ENCODE measurements at places on chromosomes 11 and 22.

DNA sequence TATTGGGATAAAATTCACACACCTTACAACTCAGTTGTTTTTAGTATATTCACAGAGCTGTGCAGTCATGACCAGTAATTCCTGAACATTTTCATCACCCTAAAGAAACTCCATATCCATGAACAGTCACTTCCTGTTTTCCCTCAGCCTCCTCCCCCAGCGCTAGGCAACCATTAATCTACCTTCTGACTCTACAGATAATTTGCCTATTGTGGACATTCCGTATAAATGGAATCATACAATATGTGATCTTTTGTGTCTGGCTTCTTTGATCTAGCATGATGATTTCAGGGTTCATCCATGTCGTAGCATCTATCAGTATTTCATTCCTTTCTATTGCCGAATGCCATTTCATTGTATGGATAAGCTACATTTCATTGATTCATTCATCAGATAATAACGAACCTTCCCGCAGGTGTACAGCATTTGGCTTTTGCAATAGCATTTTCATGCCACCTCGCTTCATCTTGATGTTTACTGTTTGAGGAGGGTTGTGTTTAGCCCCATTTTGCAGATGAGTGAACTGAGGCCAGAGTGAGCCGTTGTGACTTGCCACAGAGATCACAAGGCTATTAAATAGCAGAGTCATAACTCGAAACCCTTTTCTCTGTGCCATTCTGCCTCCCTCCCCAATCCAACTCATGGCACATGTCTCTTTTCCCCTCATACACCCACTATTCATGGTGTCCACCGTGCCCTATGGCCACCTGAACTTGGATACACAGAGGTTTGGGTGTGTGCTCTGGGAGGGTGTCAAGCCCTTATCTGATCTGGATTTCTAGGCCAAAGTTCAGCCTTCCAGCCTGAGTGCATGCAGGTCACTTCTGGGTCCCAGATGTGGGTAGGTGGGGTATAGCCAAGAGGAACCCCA, 11.1 kb upstream of the MYH9 start:
- DNase-seq = no peak

DNA sequence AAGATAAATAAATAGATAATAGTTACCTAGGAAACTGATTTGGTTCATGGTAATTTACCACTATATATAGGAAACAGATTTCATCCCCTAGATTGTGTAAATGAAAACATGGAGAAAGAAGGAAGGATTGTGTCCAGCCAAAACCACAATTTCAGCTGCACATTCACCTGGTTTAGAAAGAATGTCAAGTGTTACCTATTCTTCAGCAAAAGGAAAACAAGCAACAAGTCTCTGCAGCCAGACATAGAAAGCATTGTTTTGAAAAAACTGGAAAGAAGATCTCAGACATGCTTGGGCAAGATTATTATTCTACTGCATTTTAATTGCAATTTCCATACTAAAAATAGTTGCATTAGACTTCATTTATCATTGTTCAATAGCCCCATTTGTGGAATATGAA, 8.8 kb upstream of the BMAL1 start:
- no peak for DNase-seq

DNA sequence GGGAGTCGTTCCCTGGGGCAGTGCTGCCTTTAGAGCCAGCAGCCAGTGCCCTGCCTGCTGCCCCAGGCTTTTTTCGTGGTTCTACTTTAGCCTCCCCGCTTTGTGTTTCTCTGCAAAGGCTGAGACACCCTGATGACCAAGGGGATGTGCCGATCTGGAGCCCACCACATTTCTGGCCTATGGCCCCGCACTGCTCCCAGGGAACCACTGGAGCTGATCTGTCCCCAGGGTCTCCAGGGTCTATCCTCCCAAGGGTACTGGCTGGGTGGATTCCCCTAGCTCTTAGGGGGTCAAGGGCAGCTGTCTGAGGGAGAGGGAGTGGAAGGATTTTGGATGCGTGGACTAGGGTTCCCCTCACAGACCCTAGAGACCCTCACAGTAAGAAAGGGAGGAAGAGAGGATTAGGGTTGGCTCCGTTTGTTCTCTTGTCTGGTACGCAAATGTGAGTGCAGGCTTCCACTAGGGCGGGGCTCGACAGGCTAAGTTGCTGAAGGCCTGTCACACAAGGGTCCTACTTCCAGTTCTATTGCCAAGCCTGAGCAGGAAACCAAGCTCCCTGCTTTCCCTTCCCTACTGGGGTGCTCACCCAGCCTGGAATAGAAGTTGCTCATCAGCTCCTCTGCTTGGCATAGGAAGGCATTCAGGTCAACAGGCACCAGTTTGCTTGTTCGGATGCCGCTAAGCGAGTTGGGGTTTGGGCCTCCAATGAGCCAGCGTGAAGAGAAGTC, 19.3 kb downstream of the TREH start:
- DNase-seq = no peak

DNA sequence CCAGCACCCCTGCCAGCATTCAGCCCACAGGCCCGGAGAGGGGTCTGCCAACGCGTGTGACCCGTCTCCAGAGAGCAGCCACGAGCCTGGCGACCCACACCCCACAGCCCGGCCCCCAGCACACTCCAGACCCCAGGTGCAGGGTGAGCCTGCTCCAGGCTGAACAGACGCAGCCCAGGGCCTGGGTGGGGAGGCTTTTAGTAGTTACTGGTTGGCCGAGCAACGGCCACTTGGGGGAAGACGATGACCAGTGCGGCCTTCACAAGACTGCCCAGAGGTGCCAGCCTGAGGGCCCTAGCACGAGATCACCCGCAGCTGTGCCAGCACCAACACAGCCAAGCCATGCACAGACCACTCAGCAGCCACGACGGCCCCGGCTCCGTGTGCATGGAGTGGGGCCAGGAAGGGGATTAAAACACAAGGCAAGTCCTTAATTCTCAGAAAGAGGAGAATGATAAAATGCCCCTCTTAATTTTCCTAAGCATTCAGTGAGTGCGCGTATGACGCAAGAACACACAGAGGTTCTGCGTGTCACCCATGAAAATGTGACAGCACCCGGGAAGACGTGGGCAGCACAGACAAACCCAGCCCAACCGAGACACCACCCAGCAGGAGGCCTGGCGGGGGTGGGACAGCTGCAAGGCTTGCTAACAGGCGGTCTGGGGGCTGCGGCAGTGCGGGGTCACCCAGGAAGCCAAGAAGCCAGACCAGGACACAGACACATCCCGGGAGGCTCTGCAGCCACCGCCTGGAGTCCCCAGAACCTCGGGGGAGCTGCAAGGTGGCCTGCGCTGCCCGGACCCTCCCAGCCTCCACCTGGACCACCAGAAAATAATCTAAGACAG, 47.6 kb downstream of the BRD1 start:
- DNase-seq = no peak

- DNase-seq = no peak
Observed at GRCh38 chr11:2807801-2808241, 77.8 kb downstream of the CDKN1C start.

DNA sequence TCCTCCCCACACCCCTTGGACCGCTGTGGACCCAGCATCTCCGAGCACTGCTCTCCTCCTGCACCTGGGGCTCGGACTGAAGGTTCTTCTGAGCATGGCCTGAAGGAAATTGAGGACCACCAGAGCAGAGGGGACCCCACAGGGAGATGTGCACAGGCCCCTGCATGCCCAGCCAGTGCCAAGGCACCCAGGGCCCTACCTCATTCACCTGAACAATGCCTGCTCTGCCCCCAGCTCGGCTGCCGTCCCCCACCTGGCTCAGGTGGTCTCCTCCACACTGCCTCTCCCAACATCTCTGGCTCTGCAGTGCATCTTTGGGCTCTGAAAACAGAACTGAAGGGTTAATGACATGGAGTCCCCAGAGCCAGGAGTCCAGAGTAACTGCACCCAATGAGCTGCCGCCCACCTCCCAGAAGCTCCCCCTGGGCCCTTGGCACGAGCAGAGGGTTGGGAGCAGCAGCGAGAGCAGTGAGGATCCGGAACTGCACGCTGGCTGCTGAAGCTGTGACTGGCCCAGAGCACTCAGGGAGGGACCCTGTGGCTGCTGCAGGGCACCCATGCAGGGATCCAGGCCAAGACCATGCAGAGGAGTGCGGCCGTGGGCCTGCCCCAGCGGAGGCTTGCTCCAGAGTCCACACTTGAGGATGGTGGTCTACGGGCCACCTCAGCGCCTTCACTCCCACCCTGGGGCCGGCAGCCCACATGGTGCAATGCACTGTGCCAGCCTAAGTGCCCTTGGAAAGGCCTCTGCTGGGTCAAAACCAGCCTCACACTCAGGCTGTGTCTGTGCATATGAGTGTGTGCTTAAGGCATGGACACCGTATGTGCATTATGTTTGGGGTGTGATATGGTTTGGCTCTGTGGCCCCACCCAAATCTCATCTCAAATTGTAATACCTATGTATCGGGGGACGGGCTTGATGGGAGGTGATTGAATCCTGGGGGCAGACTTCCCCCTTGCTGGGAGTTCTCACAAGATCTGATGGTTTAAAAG, 686.1 kb downstream of the TBC1D22A start:
- no peak for DNase-seq

DNA sequence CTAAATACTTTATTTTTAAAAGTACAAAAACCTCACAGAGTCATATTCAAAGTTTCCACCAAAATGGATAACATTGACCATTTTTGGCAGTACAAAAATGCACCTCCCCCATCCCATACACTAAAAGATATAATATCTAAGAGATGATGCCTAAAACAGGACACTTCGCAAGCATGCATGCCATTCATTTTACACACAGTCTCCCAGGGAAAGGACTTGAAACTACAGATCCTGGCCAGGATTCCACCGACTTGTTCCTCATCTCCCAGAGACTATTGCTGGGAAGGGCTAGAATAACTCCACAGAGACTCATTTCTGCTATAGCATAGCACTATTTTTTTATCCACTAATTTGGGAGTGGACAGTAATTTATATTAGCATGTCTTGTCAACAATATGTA, 81.7 kb downstream of the MTNR1B start:
- no peak for DNase-seq

DNA sequence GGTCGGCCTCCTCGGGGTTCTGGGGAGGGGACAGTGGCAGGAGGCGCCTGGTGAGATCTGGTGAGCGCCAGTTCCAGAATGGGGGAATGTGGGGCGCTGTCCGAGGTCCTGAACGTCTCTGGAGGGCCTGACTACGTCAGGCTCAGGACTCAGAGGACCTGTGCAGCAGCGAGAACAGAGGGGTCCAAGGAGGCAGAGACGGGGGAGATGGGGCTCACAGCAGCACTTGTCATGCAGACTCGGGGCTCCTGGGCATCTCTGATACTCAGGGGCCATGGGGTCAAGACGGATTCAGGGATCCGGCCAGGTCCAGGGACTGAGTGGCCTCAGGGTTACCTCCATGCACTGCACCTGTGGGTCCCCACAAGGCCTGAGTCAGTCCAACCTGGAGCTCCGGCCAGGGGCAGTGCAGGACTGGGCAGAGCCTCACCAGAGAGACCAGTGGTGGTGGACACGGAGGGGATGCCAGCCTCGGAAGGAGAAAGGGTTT, 92.2 kb downstream of the BRD1 start:
- no peak for DNase-seq

DNA sequence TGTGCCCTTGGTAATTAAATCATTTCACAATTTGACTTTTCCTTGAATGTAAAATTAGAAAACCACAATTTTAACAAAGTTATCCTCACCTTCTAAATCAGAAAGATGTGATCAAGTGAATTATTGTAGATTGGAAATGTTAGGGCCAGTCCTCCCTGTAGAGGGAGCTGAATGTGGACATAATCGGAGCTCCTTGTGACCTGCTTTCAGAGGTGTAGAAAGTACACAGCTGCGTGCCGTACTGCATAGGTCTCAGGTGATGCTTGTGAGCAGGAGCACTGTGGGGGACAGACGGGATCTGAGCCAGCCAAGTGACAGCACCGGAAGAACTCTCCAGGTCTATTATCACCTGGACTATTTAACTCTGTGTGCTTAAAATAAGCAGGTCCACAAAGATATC, 338.0 kb downstream of the AASDHPPT start:
- no peak for DNase-seq

GRCh38 chr11:125263268-125263790, 98.8 kb downstream of the PKNOX2 start:
- DNase-seq = no peak

DNA sequence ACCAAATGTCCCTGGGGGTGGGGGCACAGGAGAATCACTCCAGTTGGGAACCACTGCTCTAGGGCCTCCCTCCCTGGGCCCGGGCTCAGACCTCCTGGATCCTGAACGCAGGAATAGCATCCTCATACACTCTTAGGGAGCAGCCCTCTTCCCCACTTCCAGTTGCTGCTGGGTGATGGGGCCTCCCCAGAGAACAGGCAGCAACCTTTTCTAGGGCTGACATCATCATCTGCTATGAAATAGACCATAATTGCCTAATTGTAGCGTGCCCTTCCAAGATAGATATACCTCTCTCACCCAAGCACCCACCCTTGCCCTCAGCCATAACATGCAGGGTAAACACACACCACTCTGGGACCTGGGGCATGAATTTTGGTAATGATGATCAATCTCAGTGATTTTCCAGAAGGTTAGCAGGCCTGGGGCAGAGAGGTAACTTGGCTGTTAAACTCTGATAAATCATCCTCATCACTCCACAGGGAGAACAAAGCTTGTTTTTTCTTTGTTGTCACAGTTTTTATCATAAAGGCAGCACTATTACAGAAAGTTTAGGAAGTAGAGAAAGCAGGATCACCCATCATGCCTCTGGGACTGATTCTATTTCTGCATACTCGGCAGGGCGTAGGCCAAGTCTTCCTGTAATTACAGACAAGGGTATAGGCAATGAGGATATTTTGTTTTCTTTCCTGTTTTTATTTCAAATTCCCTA, 88.3 kb upstream of the PRDM11 start:
- DNase-seq = no peak

- DNase-seq = no peak
Observed at GRCh38 chr11:63017306-63017974, 1.8 kb upstream of the SLC22A8 start.

GRCh38 chr11:94739331-94739730, 28.8 kb upstream of the AMOTL1 start:
- no peak for DNase-seq

Data from activated CD4-positive, alpha-beta T cell treated with anti-CD3 and anti-CD28 coated beads for 4 hours (primary cell).